ENCODE measurements at places on chromosomes 1 and 21.

DNA sequence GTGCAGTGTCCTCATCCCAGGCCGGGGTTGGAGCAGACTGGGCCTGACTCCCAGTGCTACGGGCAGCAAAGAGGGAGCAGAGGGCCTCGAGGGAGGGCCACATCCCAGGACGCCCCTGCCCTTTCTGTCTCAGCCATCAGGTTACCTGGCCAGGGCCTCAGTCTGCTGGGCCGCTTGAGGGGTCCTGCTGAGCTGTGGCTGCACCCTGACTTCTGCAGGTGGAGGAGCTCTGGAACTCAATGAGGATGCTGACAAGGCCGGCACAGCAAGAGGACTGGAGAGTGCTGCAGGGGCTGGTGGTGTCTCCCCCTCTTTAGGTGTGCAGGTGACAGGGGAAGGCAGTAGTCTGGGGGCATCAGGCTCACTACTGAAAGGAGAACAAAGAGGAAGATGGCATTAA is 3.3 kb downstream of the ZNF692 start:
- no peak for DNase-seq

- no peak for DNase-seq
Observed at GRCh38 chr1:169529068-169529642, 43.4 kb upstream of the SLC19A2 start.

DNA sequence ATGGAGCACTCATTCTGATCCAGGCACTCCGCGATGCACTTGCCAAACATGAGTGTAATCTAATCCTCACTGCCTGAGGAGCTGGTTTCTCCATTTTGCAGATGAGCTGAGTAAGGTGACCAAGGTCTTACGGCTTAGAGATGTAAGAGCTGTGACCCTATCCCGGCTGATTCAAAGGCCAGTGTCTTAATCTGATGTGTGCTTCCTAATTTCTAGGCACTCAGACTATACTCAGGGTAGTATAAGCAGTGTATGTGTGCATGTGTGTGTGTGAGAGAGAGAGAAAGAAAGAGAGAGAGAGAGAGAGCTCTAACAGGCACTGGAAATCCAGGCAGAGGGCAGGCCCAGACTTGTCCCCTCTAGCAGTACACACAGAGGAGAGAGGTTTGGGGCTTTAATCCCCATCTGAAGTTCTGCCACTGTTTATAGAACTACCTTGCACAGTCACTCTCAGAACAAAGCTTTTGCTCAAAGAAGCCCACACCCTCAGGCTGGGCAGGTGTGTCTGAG is 188.2 kb downstream of the ZBTB18 start:
- DNase-seq = no peak

DNA sequence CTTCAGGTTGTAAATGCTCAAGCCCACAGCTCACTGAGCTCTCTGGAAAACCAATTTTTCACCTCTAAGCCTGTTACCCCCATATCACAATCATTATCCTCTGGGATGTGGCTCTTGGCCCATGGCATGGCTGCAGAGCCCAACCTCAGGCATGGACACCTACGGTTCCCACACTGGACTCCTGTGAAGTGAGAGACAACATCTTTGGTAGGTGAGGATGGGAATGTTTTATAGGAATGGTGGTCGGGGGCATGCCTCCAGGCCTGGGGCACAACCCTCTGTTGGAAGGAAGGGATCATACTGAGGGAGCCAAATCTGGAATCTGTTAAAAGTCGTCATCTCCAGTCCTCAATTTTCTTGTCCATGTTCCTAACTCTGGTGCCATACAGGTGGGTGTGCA is 179.1 kb downstream of the FOXD2 start:
- no peak for DNase-seq

DNA sequence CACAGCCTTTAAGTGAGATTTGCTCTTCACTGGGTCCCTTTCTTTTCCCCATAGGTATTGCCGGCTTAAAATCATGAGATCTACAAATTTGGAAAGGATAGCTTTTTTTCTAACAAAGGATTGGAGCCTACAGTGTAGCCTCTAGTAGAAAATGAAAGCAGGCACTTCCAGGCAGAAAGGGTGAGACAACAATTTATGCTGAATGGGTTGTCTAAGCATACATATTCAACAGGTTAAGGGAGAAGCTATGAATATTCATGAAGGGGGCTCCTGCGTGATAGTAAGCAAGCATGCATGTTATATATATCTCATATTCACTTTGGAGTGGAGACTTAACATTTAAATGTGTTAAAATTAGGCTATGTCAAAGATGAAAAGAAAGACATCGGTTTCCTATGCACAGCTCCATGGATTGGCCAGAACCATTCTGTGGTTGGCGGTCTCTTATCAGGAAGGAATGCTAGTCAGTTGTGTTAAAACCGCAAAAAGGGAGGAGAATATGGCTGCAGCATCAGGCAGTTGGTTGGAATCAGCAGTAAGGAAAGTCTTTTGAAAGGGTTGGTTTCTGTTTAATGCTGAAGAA is 66.0 kb downstream of the VCAM1 start:
- DNase-seq = no peak

DNA sequence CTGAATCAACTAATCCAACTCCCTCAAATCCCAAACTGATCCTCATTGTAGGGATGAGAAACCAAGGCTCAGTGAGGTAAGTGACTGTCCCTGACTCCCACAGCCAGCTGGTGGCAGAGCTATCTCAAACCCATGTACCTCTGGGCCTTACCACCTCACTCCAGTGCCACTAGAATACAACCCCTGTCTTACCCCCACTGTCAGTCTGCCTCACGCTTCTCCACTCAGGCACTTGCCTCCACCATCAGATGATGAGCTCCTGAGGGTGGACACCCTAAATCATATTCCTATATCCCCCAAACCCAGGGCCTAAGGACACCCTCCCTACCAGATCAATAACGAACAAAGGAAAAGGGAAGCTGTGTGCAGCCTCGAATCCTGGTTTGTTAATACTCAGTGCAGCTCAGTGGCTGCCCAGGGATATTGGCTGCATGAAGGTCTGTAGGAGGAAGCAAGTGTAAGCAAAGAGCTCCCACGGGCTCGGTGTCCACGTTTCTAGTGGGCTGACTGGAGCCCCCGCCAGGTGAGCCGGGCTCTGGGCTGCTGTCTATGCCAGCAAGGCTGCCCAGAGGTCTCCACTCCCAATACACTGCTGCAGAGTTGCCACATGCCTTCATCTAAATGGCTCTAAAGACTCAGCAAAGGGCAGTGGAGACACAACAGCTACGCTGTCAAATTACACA is 533.4 kb downstream of the MATN1 start:
- DNase-seq = no peak

DNA sequence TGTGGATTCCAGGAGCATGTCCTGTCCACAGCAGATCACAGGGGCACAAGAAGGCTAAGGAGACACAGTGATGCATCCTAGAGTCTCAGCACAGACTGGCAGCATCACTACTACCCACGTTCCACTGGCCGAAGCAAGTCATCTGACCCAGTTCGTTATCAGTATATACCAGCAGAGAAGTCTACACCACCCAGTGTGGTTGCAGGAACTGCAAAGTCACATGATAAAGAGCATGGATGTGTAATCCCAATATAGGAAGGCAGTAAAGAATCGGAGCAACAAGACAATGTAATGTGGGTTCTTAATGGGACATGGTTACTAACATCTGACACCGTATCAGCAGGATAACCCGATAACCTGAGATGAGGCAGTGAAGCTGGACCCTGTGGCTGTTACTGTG is 246.6 kb downstream of the RRAGC start:
- DNase-seq = no peak

DNA sequence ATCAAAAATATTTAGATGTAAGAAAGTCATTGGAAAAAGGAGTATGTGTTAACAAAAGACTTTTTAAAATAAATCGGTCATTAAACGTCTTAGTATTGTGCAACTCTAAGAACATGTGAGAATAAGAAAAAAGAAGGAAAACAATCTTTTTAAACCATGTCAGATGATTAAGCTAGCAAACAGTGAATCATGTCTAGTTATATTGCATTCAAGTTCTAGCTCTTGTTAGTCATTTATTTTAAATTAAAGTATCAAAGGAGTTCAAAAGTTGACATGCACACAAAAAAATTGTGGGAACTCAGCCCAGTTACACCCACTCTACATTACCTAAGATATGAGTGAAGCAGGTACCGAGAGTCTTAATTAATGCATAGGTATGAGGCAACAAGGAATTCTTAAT is 9.8 kb downstream of the FRRS1 start:
- DNase-seq = no peak

- DNase-seq = no peak
Observed at GRCh38 chr1:43232074-43232473, 37.7 kb upstream of the TMEM125 start.

DNA sequence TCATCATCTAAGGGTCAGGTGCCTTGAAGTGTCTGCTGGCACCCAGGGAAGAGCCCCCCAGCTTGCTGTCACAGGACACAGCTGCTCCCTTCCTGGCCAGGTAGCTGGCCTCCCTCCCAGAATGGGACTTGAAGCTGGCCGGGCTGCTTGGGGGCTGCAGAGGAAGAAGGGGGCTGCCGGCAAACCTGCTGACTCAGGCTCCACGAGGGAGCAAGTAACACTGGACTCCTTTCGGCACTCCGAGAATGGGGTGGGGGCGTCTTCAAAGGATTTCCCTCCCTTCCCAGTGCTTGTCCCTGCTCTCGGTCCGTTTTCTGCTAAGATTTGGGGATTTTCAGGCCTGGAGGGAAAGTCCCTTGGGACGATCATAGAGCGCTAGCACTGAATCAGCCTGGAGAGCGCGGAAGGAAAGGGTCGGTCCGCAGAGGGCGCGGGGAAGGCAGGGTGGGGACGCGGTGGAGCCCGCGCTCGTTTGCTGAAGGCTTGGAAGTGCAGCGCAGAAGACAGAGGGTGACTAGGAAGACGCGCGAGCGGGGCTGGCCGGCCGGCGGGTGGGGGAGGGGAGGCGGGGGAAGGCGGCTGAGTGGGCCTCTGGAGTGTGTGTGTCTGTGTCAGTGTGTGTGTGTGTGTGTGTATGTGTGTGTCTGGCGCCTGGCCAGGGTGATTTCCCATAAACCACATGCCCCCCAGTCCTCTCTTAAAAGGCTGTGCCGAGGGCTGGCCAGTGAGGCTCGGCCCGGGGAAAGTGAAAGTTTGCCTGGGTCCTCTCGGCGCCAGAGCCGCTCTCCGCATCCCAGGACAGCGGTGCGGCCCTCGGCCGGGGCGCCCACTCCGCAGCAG is at the start of gene CSF1:
CSF1 (plus strand) TSS at position 727 of the 840 bp plus-strand sequence. CDS start 175 bp downstream, outside the sequence.
- DNase-seq = peak; percentile 5

GRCh38 chr1:22197644-22198043 is 54.7 kb upstream of the WNT4 start:
- DNase-seq = no peak

- no peak for DNase-seq
Observed at GRCh38 chr1:230379462-230379861, 46.7 kb downstream of the PGBD5 start.

DNA sequence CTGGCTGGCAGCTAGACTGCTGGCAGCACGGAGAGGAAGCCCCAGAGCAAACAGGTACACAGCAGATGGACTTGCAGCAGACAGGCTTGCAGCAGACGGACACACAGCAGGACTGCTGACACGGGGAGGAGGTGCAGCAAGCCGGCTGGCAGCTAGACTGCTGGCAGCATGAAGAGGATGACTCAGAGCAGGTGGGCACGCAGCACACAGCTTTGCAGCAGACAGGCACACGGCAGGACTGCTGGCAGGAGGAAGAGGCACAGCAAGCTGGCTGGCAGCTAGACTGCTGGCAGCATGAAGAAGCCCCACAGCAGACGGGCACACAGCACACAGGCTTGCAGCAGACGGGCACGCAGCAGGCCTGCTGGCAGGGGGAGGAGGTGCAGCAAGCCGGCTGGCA is 498 bp downstream of the KRTAP10-2 start:
- no peak for DNase-seq

DNA sequence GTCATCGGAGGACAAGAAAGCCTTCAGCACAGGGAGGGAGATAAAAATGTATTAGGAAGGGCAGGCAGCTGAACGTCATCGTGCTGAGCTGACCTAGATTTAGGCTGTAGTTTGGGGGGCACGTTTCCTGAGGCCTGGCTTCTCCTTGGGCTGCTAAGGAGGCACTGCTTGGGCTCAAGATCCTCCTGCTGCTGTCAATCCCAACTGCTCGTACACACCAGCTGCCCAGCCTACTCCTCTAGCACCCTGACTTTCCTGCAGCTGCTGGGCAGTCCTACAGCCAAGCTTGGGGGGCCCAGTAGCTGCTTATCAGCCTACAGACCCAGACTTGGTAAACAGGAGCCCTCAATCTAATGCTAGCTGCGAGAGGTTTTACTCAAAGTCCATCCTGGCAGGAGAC is 6.2 kb downstream of the TMEM35B start:
- no peak for DNase-seq

GRCh38 chr1:228150461-228151179 is 890 bp downstream of the GJC2 start:
- DNase-seq = no peak

DNA sequence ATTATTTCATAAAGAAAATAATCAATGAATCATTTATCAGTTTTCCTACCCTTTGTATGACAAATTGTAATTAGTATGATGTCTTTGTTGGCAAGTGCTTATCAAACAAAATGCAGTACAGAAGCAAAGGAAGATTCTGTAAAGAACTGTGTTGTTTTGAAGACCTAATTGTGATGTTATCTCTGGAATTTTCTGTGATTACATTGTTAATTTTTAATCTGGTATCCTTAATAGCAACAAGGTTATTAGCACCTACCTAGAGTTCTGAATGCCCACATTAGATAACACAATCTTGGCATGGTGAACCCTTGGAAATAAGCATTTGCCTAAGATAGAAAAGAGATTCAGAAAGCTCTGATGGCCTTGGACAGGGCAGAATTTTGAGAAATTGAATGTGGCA is 274.1 kb upstream of the ST6GALNAC5 start:
- DNase-seq = no peak

- DNase-seq = no peak
Observed at GRCh38 chr1:202160377-202160940, at the start of gene PTPN7. TSS of gene PTPN7 (minus strand) at chr1:202160602. CDS start at chr1:202159402, 1,200 bp downstream.

DNA sequence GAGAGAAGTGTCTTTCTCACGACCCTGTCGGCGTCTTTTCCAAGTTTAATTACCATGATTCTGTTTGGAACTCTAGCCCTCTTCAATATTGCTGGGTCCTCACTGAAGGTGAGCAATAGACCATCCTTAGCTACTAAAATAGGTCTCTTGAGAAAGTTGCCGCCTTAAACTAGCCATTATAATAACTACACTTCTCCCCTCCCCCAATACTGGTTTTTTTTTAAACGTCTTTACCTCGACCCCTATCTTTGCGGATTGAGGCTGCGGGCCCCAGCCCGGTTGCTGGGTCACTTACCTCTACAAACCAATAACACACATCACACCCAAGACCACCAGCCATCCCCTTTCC is 672 bp downstream of the ENSA start:
- DNase-seq = no peak

Measured in cerebellar nuclear complex (tissue), 1 donor.